ENCODE measurements at places on chromosomes 16 and 17.

DNA sequence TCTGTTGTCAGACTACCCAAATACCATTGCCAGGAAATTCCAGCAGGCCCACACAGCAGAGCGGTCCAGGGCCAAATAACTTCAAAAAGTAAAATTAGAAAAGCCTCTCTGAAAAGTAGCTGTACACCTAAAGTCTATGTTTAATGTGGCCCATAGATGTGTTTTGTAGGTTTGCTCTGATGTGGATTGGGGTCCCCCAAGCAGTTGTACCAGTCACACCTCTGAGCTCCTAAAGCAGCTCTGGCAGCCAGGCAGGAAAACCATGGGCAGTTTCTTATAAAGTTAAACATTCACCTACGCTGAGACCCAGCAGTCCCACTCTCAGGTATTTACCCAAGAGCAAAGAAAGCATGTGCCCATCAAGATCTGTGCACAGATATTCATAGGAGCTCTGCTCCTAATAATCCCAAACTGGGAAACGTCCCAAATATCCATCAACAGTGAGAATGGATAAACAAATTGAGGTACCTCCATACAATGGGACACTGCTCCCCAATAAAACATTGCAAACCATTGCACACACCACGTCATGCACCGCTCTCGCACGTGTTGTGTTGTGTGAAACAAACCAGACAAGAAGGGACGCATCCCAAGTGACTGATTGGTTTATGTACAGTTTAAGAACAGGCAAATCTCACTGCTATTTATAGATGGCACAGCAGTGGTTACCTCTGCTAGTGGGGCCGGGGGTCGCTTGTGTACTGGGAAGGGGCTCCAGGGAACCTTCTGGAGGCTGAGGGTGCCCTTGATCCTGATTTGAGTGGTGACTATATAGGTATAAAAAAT is 15.8 kb upstream of the PRM1 start:
- no peak for DNase-seq

GRCh38 chr17:6098050-6098822 is 28.1 kb downstream of the WSCD1 start:
- DNase-seq: no peak

- DNase-seq: peak; percentile 20
These were observed 3.8 kb downstream of the IL21R start for GRCh38 chr16:27405546-27406451.

DNA sequence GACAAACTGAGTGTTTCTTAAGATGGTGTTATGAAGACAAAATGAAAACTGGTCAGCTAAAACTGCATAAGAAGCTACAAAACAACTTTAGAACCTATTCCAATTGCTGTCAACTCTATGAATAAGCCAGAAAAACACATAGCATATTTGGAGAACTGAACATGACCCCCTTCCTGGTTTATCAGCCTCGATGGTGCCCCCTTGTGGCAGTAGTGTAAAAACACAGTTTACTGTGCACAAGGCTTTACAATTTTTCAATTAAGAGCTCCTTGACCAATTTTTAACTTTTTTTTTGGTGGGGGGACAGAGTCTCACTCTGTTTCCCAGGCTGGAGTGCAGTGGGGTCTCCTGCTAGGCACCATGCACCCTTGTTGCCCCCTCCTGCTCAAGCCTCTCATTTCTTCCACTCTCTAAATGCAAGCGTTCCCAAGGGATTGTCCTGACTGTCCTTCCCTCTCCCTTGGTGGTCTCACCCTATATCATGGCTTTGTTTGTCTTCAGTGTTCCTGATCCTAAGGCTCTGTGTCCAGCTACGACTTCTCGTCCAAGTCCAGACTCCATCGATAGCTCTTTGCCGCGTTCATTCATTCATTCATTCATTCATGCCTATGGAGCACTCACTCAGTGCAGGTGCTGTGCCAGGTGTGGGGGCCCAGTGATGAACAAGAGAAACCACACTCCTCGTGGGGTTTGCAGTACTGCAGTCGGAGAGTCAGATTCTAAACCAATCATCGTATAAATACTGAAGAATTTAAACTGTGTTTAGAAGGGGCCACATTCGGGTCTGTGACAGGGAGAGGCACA is 7.5 kb downstream of the EIF1 start:
- peak; percentile 82 for DNase-seq

DNA sequence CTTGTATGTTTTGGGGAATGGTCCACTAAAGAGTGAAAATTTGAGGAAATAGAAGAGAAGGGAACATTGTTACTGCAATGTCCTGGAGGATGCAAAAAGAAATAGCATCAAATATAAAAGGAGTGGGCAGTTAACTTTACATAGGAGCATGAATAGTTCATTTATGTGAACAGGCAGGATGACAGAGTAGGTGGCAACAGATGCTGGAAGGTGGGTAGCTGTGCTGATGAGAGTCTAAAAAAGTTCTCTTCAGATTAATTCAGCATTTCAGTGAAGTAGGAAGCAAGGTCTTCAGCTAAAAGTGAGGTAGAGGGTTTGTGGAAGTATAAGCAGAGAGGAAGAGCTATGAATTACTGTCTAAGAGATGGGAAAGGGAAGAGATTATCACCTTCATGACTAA is 276.5 kb downstream of the KIF2B start:
- DNase-seq: no peak

- no peak for DNase-seq
These were observed 108.5 kb upstream of the RCVRN start for GRCh38 chr17:10013365-10014112.

DNA sequence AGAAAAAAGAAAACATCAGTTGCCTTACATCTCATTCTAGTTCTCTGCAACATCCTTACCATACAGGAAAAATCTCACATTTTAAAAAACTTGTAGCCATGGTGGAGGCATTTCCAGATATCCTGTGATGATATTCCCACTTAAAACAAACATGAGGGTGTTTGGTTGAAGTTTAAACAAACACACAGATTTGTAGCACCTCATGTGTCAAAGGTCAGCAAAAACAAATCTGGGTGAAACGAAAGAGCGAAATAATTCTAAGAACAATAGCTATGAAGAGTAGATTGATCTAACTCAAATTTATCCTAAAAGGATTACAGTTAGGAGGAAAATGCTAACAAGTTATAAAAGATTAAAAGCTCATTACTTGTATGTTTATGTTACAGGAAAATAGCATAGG is 83.1 kb upstream of the IRX5 start:
- no peak for DNase-seq

GRCh38 chr17:13728781-13729180 is 127.1 kb upstream of the HS3ST3A1 start:
- no peak for DNase-seq

DNA sequence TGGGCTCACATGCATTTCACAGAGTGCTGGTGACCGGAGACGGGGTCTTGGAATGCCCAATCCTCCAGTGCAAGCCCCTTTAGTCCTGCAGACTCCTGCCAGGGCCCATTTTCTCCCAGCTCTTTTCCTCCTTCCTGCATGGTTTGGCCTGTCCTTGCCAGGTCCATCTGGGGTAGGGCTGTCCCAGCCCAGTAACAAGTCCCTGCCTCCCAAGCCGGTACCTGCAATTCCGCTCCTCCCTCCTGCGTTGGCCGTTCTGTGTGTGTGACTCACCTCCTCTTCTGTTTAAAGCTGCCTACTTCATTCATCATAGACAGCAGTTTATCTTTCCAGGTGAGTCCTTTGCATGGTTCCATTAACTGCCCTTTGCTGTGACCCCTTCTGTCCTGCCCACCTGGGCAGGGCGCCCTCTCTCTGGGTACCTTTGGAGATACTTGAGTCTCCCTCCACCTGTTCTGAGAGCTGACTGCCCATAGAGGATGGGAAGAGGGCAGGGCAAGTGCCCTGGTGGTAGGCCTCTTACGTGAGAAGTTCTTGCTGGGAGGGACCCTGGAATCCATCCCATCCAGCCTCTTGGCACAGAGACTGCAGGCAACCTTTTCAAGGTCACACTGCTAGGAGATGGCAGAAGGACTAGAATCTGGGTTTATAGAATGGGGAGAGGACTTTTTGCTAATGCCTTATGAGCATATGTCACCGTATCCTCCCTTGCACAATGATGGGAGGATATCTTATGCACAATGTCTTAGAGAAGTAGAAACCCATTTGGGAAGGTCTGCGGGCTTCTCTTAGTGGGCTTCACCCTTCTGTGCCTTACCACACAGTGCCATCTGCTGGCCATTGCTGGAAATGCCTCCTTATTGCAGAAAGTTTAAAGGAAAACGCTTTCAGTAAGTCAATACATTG is 29.7 kb upstream of the LGALS9 start:
- peak; percentile 84 for DNase-seq

DNA sequence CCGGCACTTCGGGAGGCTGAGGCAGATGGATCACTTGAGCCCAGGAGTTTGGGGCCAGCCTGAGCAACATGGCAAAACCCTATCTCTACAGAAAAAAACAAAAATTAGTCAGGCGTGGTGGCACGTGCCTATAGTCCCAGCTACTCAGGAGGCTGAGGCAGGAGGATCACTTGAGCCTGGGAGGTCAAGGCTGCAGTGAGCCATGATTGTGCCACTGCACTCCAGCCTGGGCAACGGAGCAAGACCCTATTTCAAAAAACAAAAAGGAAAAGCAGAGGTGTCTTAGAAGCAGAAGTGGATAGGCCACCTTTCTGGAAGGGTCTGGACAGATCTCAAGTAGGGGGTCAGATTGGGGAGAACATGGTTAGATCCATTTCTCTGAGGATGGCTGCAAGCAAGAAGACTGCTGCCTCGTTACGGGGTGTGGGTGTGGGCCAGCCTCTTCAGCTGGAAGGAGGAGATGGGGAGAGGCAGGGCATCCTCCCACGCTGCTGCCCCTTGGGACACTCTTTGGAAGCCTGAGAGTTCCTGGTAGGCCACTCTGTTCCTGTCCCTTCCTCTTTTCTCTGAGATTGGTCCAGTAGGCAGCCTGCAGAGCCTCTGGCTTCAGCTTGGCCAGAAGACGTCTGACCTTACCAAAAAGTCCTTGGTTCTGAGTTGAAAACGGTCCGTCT is 208.0 kb downstream of the MSI2 start:
- DNase-seq: no peak

GRCh38 chr16:72612256-72612655 is 435.7 kb downstream of the ZFHX3 start:
- no peak for DNase-seq

DNA sequence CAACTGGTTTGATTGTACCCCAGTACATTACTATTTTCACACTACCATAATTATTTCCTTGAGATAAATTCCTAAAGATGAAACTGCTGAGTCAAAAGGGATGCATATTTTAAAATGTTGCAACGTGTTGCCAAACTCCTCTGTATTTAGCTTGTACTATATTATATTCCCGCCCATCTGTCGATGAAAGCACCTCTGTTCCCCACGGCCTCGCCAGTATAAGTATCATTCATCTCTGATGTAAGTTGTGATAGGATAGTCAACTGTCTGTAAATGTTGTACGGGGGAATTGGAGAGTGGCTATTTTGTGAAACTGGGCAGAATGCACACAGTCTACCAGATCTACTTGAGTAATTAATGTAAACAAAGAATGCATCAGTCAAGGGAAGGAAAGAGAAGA is 47.7 kb upstream of the TNRC6A start:
- DNase-seq: no peak

DNA sequence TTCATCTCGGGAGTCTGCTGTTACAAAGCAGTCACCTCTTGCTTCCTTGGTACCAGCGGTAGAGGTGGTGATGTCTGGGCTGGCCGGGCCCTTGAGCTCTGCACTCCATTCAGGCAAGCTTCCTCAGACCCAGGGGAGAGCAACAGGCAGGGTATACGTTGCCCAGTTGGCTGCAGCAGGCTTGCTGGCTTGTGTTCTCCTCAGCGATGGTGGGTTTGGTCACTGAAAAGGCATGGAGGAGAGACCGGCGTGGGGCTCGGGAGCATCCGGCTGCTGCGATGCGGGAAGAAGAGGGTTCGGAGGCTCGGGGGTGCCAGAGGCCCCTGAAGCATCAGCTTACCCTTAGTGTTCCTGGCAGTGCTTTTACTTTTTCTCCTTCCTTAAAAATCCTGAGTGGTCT is 25.8 kb downstream of the SAP30BP start:
- DNase-seq: no peak

DNA sequence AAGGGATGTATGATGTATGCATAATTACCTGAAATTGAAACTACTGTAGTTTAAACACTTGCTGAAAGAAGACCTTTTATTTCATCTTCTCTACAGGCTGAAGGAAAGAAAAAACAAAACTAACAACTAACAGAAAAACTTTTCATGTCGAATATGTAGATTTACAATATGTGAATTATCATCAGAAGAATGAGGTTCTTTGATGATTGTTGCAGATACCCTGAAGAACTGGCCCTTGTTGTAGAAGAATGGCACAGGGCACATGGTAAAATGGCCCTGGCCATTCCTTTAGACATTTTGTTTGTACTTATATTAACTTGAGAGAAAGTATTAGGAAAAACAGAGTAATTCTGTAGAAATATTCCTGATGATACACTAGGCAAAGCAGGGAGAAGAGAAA is 443.8 kb downstream of the MAF start:
- no peak for DNase-seq

- no peak for DNase-seq
These were observed 5.8 kb upstream of the SOCS3 start for GRCh38 chr17:78365561-78366108.

GRCh38 chr17:82216301-82217119 is 3.9 kb upstream of the CCDC57 start:
- DNase-seq: peak; percentile 47

GRCh38 chr17:17179371-17179827 is 26.7 kb downstream of the PLD6 start:
- DNase-seq: peak; percentile 57

DNA sequence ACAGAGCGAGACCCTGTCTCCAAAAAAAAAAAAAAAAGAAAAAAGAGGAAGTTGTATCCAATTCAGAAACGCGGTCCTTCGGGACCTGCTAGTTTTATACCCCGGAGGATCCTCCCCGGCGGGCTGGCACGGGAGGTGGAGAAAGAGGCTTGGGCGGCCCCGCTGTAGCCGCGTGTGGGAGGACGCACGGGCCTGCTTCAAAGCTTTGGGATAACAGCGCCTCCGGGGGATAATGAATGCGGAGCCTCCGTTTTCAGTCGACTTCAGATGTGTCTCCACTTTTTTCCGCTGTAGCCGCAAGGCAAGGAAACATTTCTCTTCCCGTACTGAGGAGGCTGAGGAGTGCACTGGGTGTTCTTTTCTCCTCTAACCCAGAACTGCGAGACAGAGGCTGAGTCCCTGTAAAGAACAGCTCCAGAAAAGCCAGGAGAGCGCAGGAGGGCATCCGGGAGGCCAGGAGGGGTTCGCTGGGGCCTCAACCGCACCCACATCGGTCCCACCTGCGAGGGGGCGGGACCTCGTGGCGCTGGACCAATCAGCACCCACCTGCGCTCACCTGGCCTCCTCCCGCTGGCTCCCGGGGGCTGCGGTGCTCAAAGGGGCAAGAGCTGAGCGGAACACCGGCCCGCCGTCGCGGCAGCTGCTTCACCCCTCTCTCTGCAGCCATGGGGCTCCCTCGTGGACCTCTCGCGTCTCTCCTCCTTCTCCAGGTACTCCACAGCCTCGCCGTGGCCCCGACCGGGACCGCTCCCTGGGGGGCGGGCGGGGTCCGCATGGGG is at the start of gene CDH3:
Gene CDH3 (plus strand): TSS at position 596 of the 779 bp plus-strand sequence. CDS start 70 bp downstream, at position 666.
- DNase-seq: no peak

Measured in CD4-positive, alpha-beta T cell treated with Interleukin-15 for 4 hours (primary cell).